ENCODE measurements at places on chromosomes 7 and 10. TPM values are rescaled to one million over a fixed set of nuclear protein-coding genes. Genes with fewer than 3 reads are reported as not detected.

ABCB4 gene
- not detected for total RNA-seq

GRID2IP gene
- 0.04 TPM for total RNA-seq

IL2RA gene
- not detected for total RNA-seq

GIMAP7 gene
- total RNA-seq: 72.0 TPM

TMEM243 gene
- total RNA-seq: 33.6 TPM

All from pulmonary artery endothelial cell (primary cell).